ENCODE measurements at places on chromosomes 5 and 9.

- DNase-seq = no peak
Measured at GRCh38 chr9:111013250-111013649, 25.0 kb downstream of the LPAR1 start.

- no peak for DNase-seq
Measured at GRCh38 chr5:83107692-83108420, 30.5 kb downstream of the XRCC4 start.

GRCh38 chr5:31983851-31984250 lies 190.3 kb downstream of the GOLPH3 start:
- no peak for DNase-seq

DNA sequence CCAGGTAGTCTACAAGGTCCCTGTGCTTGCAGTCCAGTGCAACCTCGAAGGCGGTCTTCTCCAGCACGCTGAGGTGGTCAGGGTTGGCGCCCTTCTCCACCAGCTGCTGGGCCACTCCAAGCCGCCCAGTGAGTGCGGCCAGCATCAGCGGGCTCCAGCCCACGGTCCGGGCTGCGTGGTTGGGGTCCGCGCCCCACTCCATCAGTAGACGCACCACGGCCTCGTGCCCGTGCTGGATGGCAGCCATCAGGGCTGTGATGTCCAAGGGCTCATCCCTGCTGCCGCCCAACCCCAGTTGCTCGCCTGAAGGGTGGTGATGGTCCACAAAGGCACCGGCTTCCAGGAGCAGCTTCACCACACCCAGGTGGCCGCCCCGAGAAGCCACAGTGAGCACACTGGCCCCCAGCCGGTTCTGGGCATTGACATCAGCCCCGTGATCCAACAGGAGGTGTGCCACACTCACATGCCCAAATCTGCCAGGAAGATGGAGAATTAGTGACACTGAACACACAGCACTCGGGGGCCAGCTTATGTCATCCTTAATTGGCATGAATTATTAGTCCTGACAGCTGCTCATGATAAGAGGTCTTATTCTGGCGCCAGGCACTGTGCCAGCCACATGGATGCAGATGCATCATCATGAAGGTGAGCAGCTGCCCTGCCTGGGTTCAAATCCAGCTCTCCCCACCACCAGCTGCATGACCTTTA lies 6.1 kb downstream of the ANKS6 start:
- no peak for DNase-seq

DNA sequence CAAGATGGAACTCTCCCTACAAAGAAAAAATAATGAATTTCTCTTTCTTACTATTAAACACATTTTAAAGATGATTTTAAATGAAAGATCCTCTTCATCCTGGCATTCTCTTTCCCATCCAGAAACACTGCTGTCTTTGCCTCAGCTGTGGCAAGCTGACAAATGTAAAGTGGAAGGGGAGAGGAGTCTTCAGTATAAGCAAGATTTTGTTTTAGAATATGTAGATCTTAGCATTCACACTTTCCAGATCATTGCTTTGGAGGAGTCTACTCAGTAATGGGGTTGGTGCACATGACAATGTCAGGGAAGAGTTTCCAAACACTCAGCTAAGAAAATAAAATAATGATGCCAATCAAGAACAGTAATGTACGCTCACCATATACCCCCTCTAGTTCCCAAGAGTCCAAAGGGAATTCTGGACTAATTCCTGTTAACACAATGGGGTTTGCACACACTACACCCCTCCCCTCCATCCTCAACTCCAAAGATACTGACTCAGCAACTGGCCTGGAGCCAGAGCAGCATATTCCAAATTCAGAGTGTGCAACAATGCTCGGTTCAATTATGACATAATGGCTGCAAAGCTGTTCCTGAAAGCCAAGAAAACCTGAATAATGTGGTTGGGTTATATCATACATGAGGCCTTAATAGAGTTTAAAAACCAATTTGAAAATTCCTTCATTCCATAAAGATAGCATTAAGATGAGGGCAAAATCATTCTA lies 4.6 kb downstream of the C5orf63 start:
- DNase-seq = no peak

- peak; percentile 67 for DNase-seq
Measured at GRCh38 chr5:153658149-153658548, 167.7 kb downstream of the GRIA1 start.

- no peak for DNase-seq
Measured at GRCh38 chr9:14097215-14097614, 216.7 kb downstream of the NFIB start.

DNA sequence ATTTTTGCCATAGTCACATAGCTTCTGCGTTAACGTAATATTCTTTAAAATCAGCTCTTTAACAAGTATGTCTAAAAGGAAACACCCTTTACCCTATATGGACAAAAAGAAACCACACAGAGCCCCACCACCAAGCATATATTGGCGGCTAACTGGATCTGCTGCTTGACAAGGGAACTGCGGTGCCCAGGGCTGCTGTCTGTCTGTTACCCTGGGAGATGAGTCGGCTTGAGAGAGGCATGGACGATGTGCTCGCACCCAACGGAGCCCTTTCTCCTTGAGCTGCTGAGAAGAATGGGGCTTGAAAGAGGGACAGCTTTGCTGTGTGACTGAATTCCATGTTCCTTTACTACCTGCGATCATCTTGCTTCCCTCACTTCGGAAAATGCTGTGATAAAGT lies 158.6 kb upstream of the SHB start:
- DNase-seq = peak; percentile 42

DNA sequence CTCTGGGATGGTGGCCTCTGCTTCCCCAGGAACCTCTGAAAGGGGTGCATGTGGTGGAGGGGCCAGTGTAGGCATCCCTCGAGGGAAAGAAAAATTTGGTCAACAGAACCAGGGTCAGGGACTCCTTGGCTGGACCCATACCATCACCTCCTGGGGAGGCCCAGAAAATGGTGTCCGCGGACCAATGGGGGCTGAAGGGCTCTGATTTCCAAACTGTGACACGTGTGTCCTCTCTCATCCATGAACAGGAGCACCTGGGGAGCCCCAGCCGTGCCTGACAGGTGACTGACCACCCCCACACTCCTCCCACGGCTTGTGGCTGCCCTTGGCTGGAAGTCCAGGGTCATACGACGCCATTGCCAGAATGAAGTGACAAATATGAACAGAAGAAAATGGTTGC lies 3.9 kb downstream of the FCN2 start:
- DNase-seq = no peak

DNA sequence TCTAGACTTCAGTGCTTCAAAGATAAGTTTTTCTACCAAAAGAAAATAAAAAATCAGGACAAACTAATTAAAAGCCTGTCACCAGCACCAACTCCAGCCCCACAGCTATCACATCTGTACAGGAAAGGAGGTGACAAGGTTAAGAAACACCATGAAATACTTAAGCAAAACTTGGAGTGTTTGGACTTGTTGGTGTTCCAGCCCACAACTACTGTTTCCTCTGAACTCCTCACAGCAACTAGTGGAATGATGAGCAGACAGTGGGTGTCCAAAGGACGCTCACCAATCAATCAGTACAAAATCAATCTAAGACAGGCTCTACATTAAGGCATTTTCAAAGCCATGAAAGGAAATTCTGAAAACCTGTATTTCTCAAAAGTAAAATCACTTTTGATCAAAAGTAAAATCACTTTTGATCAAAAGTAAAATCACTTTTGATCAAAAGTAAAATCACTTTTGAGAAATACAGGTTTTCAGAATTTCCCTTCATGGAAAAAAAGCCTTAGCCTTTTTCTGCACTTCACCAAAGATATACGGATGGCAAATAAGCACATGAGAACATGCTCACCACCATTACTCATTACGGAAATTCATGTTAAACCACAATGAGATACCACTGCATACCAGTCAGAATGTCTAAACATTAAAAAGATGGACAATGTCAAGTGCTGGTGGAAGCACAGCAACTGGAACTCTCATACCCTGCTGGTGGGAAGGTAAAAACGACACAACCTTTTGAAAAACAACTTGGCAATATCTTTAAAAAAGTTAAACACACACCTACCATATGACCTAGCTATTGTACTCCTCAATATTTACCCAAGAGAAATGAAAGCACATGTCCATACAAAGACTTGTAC lies 79.7 kb downstream of the MED27 start:
- DNase-seq = no peak

DNA sequence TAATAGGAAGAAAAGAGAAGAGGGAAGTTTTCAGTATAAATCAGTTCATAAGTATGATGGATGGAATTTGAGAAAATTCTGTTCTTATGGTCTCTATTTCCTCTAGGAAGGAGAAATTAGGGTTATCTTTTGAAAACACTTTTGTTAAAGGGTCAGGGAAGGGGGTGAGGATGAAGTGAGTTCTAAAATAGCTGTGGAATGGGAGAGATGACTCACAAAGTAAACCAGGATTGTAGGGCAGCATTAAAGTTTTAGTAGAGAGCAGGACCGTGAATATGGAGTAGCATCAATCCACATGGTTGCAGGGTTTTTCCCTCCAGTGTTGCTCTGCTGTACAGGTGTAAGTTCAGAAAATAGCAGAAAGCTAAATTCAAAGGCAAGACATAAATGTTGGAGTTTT lies 32.4 kb downstream of the MUSK start:
- no peak for DNase-seq

DNA sequence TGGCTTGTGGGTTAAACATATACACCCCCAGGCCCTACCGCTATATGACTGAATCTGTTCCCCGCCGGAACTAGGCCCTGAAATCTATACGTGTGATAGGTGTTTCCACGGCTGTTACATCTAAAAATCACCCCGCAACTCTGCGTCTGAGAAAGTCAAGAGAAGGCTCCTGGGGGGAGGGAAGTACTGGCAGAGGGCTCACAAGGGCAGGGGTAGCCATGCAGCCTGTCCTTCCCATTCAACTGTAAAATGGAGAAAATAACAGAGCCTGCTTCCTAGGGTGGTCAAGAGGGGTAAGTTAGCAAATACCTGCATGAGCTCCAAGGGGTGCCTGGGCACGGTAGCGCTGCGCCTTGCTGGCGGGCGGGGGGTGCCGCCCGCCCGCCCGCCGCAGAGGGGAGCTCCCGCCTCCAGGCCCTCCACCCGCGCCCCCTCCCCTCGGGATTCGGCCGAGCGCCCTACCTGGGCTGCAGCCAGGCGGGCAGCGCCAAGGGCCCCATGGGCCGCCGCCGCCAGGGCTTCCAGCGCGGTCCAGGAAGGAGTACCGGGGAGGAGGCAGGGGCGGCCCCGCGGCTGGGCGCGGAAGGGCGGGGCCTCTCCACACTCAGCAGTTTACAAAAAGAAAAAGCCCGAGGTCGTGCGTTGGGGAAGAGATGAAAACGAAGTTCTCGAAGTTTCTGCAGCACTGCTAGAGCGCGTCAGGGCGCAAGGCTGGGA lies at the start of gene HACD4:
HACD4 (minus strand) TSS at position 550 of the 717 bp plus-strand sequence; CDS start at position 500, 50 bp downstream.
- DNase-seq = no peak

DNA sequence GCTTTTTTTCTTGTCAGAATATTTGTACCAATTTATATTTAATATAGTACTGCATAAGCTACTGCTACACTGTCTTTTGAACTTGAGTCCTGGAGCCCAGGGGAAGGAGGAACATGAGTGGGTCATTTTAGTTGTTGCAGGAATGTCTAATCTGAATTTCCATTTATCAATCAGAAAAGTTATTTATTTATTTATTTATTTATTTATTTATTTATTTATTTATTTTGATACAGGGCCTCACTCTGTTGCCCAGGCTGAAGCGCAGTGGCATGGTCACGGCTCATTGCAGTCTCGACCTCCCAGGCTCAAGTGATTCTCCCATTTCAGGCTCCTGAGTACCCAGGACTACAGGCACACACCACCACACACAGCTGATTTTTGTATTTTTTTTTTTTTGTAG lies 712.6 kb downstream of the NR2F1-AS1 start:
- no peak for DNase-seq

GRCh38 chr5:135505973-135506372 lies 29.8 kb downstream of the NEUROG1 start:
- DNase-seq = no peak

DNA sequence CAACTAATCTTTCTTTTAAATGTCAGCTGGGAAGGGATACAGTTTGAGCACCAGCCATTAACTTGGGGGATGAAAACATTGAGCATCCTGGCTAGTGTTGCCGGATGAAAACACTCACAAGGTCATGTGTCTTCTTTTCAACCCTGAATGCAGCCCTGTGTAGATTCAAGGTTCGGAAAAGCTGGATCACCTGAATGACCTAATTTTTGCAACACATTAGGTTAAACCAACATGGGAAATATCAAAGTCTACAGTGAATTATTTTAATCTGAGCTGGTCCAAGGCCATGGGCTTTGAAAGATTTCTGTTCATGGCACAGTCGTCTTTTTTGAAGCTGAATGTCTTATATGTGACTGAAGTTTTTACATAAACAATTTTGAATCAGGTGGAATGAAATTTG lies 281.2 kb downstream of the ARHGEF28 start:
- DNase-seq = no peak

DNA sequence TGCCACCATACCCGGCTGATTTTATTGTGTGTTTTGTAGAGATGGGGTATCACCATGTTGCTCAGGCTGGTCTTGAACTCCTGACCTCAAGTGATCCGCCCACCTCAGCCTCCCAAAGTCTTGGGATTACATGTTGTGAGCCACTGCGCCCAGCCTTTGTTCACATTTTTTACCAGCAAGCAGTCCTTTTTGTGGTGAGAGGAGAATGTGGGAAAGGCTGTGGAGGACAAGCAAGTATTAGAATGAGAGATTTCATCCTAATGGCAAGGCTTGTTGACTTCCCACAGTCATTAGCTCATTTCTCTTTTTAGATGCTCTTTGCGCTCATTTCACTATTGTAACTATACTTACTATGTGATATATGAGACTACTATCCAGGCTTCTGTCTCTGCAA lies 6.1 kb downstream of the IL31RA start:
- no peak for DNase-seq

GRCh38 chr9:137785704-137786161 lies 91.8 kb upstream of the CACNA1B start:
- DNase-seq = peak; percentile 3

DNA sequence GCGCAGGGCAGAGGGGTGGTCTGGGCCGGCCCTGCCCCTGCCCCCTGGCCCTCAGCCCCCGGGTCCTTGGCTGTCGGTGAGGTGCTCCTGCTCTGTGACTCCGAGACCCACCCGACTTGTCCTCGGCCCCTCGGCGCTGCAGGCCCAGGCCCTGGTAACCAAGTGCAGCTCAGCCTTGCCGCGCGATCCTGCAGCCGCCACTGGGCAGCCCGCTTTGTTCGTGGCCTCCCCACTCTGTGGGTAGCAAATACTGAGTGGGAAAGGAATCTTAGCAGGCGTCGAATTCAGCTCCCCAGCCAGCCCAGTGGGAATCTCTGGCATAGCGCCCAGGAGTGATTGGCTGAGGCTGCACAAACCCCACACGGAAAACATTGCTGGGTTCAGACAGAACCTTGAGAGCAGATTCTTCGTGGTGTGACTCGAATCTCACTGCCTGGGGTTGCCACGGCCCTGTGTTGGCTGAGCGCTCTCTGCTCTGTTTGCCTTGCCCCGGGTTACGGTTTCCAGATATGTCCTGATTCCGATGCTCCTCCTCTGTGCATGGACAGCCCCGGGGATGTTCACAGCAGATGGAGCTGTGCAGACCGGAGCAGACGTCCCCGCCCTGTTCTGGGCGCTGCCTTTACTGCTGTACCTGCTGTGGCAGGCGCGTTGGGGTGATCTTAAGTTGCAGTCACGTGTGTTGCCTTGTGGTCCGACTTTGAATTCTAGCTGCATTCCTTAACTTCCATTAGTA lies 13.4 kb upstream of the EXOC3 start:
- no peak for DNase-seq

All from NCI-H748 treated with DMSO at 0.1 percent for 48 hours (cell line).